Urinary bladder (tissue), 4 donors: ENCODE measurements at places on chromosomes 16 and 17.

GRCh38 chr16:55002419-55002818, 71.8 kb downstream of the IRX5 start:
- no peak for DNase-seq

GRCh38 chr17:3827124-3827773, 18.8 kb downstream of the NCBP3 start:
- DNase-seq, result no peak

- DNase-seq, result no peak
Observed at GRCh38 chr16:24729951-24730815, 732 bp downstream of the TNRC6A start.

DNA sequence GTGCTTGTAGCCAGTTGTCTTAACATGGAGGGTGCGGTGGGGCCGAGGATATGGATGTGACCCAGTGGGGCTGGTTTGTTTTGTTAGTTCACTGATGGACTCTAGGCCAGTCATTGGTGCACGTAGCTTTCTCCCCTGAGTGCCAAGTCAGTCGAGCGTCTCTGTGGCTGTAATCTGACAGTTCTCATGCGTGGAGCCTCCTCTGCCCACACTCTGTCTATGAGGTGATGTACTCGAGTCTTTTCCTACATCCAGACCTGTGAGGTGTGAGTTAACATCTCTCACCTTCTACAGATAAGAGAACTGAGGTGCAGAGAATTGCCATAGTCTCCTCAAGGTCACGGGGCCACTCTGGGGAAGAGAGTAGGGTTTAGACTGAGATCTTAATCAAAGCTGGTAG, 90.2 kb downstream of the MARCHF10 start:
- no peak for DNase-seq

GRCh38 chr17:38970128-38970527, 2.9 kb upstream of the FBXO47 start:
- DNase-seq, result no peak

DNA sequence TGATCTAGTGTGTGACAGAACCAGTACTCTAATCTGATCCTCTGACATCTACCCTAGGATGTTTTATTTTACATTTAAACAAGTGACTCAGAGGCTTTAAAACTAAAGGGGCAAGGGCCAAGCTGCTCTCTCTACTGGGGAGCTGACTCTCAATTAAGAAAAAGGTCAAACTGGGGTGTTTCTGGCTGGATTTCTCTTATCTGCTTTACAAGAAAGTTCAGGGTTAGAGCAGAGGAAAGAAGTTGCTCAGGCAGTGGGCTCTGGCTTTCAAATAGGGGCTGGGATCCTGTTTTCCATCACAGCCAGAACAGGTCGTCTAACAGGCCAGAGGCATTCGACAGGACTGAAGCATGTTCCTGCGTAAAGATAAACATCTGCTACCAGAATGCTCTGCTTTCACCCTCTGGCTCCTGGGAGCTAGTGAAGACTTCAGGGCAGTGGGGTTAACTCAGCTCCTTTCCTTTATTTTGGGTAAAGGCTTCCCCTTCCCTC, 8.5 kb downstream of the MMP28 start:
- no peak for DNase-seq
